ENCODE measurements at places on chromosomes 11 and 22.
A peak's percentile ranks its signal among the peaks of the same experiment; 100 is the strongest.

DNA sequence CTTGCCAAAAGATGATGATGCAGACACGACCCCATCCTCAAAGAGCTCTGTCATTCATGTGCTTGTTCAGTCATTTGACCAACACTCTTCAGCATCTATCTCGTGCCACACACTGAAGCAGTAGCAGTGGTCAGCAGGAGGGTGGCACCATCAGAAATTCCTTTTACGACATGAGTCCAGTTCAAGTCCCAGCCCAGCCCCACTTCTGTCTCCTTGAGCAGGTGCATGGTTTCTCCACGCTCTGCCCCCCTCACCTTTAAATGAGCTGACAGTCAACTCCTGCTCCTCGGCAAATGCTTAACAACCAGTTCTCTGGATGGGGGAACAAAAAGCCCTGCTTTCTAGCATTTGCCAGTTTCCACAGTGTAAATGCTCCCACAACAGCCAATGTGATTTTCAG, 60.9 kb downstream of the SYN3 start:
- no peak for DNase-seq

GRCh38 chr22:25651332-25652085, 87.0 kb downstream of the GRK3 start:
- no peak for DNase-seq

DNA sequence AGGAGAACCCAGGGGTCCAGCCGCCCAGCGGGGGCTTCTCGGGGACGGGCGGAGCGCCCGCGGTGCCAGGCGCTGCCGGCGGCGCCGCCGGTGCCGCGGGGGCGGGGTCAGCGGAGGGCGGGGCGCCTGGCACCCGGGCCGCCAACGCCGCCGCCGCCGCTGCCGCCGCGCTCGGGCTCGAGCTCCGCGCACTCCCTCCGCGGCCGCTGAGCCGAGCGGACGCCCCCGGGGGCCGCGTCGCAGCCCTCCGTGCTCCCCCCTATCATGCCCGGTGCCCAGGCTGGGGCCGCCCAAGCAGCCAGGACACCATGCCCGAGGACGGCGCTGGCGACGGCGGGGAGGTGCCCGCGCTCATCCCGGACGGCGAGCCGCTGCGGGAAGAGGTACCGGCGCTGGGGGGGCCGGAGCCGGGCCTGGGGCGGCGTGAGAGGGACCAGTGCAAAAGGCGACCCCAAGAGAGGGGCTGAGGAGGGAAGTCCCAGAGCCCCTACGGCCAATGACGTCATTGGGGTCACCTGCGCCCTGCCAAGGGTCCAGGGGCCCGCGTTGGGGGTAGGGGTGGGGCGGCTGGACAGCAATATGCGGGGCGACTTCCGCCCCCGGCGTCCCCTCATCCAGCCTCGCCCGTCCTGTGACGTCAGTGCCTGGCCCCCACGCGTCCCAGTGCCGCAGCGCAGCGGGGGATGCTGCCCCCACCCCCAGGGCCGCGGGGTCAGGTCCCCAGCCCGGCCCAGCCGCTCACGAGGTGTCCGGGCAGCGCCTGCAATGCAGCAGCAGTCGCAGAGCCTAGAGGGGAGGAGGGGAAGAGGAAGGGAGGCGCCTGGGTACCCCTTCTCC, at the start of gene TMEM151A:
Gene TMEM151A (plus strand): TSS at position 189 of the 837 bp plus-strand sequence. CDS start 120 bp downstream, at position 309.
- DNase-seq, result no peak

DNA sequence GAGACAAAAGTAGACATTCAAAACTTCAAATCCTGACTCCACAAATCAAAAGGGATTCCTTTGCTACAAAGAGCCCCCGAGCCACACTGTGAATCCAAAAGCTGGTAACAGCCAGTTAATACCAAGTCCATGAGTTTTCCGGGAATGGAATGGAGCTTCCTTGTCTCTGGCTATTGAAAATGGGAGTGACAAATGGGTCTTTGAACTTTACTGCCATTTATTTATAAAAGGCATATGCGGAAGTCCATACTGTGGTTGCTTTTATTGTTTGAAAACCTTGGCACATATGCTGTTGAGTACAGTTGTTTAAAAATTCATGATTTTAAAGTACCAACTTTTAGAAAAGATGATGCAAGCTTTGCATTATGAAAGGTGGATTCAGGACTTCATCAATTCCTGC, 206.2 kb upstream of the NARS2 start:
- no peak for DNase-seq

GRCh38 chr11:33242575-33242974, 14.6 kb upstream of the HIPK3 start:
- DNase-seq, result no peak

DNA sequence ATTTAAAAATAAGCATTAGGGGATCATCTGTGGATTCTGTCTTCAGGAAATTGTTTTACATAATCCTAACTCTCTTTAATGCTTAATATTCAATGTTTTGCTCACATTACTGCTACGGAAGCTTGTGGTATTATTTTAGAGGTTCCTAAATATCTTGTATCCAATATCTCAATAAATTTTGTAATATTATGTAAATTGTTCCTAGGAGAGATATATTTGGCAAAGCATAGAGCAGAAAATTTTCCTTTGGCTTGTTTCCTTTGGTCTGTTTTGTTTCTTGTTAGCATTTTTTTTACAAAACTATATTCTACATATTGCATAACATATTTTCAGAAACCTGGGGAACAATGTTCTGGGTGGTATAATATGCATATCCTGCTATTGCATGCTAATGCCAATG, 144.8 kb downstream of the GRIA4 start:
- DNase-seq, result no peak

DNA sequence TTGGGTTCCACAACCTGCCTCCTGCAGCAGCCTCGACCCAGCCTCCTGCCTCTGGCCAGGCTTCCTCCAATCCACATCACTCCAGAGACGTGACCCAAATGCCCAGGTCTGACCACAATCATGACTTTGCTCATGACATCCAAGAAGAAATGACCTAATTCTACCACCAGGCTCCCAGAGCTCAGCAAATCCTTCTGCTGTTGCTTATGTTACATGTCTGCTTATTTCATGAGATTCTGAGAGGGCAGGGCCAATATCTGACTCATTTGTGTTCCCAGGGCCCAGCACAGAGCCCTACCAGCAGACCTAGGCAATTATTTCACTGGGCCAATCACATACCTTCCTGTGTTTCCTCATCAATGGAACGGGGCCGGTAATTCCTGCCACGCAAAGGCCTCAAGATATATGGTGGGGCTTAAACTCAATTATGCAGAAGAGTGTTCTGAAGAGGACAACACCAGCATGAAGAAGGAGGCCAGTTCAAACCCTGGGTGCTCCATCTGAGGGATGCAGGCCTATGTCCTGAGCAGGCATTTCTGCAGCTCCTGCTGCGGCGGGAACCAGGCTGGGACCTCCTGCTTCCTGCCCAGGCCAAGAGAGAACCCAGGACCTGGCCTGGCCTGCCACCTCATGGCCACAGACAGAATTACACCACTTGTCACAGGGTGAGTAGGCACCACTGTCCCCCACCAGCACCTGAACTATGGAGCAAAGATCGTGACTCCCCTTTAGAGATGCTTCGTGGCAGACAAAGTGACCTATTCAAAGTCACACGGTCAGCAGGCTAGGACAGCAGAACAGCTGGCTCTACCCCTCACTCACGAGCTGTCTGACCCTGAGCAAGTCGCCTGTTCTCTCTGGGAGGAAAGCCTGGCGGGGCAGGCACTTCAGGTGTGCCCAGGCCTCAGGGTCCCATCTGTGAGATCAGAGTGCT, 5.9 kb downstream of the CENPM start:
- DNase-seq, result peak; percentile 81

DNA sequence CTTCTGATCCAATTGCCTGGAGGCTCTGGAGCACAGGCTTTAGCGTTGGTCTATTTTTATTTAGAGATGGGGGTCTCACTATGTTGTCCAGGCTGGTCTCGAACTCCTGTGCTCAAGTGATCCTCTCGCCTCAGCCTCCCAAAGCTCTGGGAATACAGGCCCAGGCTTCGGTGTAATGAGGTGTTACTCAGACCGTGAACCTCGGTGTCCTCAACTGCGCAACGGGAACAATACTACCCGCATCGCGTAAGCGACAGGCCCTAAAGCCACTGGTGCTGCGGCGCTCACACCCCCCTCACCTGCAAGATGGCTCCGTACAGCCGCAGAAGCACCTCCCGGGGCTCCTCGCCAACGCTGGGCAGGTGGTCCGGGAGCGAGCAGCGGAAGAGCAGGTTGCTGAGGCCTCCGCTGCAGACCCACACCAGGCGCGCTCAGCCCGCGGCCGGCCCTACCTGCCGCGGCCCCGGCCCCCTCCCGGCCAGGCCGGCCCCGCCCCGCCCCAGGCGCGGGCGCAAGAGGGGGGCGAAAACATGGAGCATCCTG, 628 bp downstream of the CHKB start:
- DNase-seq, result peak; percentile 58

GRCh38 chr22:30158744-30159500, 78.7 kb downstream of the HORMAD2 start:
- DNase-seq, result no peak

- DNase-seq, result no peak
These were observed 208.3 kb downstream of the NAV2 start for GRCh38 chr11:19920982-19921381.

DNA sequence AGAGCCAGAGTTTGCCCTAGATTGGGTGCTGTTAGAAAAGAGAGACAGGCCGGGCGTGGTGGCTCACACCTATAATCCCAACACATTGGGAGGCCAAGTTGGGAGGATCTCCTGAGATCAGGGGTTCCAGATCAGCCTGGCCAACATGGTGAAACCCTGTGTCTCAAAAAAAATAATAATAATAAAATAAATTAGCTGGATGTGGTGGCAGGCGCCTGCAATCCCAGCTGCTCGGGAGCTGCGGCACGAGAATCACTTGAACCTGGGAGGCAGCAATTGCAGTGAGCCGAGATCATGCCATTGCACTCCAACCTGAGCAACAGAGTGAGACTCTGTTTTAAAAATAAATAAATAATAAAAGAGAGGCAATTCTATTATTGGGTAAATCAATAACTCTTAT, 199.2 kb upstream of the GUCY1A2 start:
- no peak for DNase-seq

DNA sequence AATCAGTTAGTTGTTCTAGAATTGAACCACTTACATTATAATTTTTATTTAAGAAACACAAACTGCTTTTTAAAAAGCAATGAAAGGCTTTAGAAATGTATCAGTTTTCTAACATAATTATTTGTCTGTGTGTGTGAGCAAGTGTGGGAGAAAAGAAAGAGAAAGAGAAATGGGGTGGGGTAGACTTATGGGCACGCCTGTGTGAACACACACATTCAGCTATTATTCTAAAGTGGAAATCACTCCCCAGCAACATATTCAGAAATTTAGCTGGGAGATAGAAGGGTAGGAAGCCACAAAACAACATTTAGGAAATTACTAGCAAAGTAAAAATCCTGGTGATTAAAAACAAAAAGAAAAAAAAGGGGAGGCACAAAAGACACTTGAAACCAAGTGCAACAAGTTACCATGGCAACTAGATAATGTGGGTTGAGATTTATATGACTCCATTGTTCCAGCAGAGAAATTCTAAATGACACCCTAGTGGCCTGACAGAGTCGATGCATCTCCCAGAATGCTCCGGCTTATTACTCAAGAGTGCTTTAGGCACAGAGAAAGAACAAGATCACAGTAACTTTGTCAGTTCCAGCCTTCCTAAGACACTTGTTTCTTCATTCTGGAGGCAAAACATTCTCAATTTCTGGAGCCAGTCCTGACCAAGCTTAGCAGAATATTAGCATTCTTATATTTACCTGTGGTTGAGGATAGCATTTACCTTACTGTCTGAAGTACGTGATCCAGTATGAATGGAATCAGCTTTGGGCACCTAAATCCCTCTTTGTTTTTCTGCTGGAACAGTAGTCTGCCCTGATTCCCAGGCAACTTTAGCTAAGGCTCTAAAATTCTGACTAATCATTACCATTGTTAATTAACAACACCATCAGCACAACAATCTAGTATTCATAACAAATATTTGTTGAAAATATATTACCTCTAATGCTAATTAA, 444.4 kb downstream of the DLG2 start:
- DNase-seq, result peak; percentile 11

DNA sequence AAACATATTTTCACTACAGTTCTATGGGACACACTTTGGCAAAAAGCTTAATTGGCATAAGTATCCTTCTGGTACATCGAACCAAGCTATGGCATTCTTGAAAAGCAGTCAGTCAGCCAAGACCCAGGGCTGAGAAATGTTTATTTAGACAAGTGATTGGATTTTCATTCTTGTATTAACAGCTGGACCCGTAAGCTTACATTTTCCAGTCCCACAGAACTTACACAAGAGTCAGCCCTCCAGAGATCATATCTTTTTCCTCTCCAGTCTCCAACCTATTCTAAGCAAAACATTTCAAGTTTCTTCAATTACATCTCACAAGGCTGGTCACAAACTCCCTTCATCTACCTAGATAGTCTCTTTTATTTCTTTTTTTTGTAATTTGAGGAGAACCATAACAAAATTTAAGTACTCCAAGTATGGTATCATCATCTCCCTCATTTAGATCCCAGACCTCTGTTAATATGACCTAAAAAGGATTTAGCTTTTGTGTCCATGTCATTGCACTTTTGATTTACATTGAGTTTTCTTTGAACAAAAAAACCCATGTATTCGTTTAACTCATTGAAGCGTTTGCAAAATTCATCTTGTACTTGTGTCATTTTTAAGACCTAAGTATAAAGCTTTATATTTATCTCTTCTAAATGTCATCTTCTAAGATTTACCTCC, 67.9 kb upstream of the GRK3 start:
- no peak for DNase-seq

- peak; percentile 77 for DNase-seq
These were observed 740 bp upstream of the TRMT2A start for GRCh38 chr22:20117633-20118299.
